Activated T-helper 1 cell treated with anti-CD3 and anti-CD28 coated beads, Interleukin-2, amount 50 U/mL, for 16 hours (primary cell): ENCODE measurements at places on chromosomes 12 and 14.

DNA sequence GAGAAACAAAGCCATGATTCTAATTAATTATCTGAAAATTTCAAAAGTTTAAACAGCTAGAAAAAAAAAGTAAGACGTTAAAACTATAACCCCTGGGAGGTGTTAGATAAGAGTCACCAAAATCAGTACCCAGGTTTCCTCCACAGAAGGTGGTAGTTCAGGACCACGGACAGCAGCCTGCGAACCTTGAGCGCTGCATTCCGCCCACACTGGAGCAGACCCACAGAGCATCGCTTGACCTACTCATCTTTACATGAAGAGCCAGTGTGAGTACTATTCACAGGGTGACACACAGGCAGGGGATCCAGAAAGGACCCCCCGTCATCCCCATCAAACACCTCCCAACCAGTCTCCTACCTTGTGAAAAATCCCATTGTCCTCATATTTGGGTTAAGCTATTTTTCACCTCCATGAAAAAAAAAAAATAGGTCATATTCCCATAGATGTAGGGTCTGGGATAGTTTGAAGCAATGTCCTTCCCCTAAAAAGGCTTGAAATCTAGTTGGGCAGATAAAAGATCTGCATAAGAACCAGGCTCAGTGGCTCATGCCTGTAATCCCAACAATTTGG, 8.8 kb upstream of the CHGA start:
- DNase-seq: no peak

DNA sequence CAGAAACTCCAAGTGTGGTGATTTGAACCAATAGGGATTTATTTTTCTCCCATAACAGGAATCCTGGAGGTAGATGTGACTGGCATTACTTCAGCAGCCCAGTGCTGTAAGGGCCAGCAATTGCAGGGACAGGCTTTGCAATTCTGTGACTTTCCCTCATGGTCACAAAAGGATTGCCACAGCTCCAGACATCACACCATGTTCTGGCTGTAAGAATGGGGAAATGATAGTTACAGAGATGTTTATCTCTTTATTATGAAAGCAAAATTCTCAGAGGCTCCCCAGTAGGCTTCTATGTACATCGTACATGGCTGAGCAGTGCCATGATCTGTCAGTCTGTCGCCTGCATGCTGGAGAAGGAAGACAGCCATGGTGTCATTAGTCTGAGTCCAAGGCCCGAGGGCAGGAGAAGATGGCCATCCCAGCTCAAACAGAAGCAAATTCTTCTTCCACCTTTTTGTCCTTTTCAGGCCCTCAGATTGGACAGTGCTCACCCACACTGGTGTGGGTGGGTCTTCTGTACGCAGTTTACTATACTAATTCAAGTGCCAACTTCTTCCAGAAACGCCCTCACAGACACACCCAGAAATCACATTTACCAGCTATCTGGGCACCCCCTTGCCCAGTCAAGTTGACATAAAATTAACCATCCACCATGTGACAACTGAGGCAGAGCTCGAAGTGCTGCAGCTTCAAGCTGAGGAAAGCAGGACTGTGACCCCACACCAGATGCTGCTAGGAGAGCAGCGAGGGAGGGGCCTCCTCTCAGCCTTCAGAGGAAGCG, 17.2 kb downstream of the ZBTB42 start:
- DNase-seq: no peak

DNA sequence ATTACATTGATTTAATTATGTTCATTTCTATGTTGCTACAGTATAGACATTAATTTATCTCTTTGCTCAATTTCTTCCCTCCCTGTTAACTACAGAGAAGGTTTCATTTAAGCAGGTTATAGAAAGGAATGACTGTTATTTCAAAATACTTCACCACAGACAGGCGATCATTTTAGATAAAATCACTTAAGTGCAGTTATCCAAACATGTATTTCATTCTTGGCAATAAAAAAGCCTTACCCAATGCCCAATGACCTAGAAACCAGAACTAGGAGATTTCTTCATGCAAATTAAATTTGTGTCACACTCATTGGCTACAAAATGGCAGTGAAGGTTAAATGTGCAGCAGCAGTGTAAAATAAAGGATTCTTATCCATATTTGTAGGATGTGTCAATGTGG, 266.4 kb downstream of the KCNH5 start:
- DNase-seq: no peak

DNA sequence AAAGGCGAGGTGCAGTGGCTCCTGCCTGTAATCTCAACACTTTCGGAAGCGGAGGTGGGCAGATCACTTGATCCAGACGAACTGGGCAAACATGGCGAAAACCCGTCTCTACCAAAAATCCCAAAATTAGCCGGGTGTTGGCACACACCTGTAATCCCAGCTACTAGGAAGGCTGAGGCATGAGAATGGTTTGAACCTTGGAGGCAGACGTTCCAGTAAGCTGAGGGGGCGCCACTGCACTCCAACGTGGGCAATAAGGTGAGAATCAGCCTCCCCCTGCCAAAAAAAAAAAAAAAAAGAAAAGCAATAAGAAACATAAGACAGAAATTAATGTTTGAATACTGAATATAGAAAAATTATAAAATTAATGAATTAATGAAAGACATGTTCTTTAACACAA, 928.7 kb downstream of the LRFN5 start:
- DNase-seq: no peak
